Sigmoid colon (tissue), 7 donors: ENCODE measurements at places on chromosomes 5 and 9. TPM values are rescaled to one million over a fixed set of nuclear protein-coding genes. Genes with fewer than 3 reads are reported as not detected.

The FAM200C gene
- 4.3 TPM for total RNA-seq

- no peak overlapping the region for H3K27ac ChIP-seq
- H3K36me3 ChIP-seq, result no peaks in the 10 kb centered on the region
- no peak overlapping the region for H3K4me3 ChIP-seq
- no peaks in the 10 kb centered on the region for H3K4me1 ChIP-seq
Observed at GRCh38 chr5:180315762-180316212, 23.9 kb upstream of the MAPK9 start.

GRCh38 chr5:98796197-98796972, 22.9 kb downstream of the RGMB start:
- peaks cover 5% of the 10 kb centered on the region for H3K36me3 ChIP-seq
- H3K4me1 ChIP-seq, result peaks cover 10% of the 10 kb centered on the region
- no peaks in the 10 kb centered on the region for H3K27me3 ChIP-seq
- DNase-seq, result no peak
- H3K4me3 ChIP-seq, result no peak overlapping the region

The LCN10 gene
- total RNA-seq, result 2.1 TPM

The FBP1 gene
- 7.1 TPM for total RNA-seq

The CARD9 gene
- 1.5 TPM for total RNA-seq

DNA sequence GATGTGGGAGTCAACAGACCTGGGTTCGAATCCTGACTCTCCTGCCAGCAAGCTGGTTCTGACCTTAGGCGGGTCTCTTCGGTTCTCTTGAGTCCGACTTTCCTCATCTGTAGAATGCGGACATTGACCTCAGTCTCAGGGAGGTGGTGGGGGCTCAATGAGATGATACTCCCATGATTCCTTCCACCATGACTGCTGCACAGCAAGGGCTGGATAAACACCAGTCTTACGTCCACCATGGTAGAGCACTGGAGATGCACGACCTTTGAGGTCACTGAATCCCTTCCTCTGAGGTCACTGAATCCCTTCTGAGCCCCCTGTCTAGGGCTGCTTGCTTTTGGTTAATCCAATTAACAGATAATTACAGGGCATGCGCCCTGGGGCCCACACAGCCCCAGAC, 12.5 kb upstream of the SMIM23 start:
- H3K36me3 ChIP-seq, result no peaks in the 10 kb centered on the region
- H3K27ac ChIP-seq, result no peak overlapping the region
- DNase-seq, result no peak
- no peaks in the 10 kb centered on the region for H3K27me3 ChIP-seq

The ARHGEF37 gene
- total RNA-seq, result 37.1 TPM

The BRD3OS gene
- total RNA-seq, result 11.8 TPM

GRCh38 chr5:146107901-146108300, 2.5 kb upstream of the PLAC8L1 start:
- no peaks in the 10 kb centered on the region for H3K4me1 ChIP-seq
- H3K36me3 ChIP-seq, result no peaks in the 10 kb centered on the region
- H3K4me3 ChIP-seq, result no peak overlapping the region
- no peak overlapping the region for H3K27ac ChIP-seq
- no peak for DNase-seq
- no peaks in the 10 kb centered on the region for H3K27me3 ChIP-seq

GRCh38 chr5:149227168-149227826, 44.4 kb upstream of the AFAP1L1 start:
- no peak overlapping the region for H3K4me3 ChIP-seq
- no peak for DNase-seq
- no peaks in the 10 kb centered on the region for H3K27me3 ChIP-seq
- no peaks in the 10 kb centered on the region for H3K4me1 ChIP-seq
- no peaks in the 10 kb centered on the region for H3K36me3 ChIP-seq

The IL9 gene
- total RNA-seq, result not detected

DNA sequence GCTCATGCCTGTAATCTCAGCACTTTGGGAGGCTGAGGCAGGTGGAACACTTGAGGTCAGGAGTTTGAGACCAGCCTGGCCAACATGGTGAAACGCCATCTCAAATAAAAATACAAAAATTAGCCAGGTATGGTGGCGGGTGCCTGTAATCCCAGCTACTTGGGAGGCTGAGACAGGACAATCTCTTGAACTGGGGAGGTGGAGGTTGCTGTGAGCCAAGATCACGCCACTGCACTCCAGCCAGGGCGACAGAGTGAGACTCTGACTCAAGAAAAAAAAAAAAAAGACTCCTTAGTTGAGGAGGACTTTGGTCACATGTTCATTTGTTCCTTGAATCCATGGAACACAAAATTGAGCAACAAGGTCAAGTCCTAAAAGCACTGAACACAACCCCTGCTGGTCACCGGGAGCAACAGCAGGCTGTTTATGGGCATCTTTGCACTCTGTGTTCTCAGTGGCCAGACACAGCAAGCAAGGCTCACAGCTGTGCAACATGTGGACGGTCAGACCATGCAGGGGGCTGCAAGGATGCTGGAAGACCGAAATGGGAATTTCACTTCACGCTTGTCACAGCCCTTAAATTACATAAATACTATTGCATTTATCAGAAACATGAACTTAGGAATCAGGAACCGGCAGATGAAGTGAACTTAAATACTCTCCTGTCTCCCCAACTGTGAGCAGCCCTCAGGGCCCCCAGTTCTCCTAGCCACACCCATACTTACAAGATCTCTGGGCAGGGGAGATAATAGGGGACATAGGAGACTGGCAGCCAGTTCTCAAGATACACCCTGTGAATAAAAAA, 2.8 kb downstream of the GBGT1 start:
- H3K27me3 ChIP-seq, result no peaks in the 10 kb centered on the region
- no peak overlapping the region for H3K4me3 ChIP-seq
- H3K36me3 ChIP-seq, result no peaks in the 10 kb centered on the region
- peak overlapping the region; percentile 53 for H3K27ac ChIP-seq
- DNase-seq, result peak; percentile 91
- H3K4me1 ChIP-seq, result no peaks in the 10 kb centered on the region
